ENCODE measurements at places on chromosomes 7 and 10.

GRCh38 chr7:42734568-42734967 lies 177.3 kb downstream of the C7orf25 start:
- DNase-seq: no peak

DNA sequence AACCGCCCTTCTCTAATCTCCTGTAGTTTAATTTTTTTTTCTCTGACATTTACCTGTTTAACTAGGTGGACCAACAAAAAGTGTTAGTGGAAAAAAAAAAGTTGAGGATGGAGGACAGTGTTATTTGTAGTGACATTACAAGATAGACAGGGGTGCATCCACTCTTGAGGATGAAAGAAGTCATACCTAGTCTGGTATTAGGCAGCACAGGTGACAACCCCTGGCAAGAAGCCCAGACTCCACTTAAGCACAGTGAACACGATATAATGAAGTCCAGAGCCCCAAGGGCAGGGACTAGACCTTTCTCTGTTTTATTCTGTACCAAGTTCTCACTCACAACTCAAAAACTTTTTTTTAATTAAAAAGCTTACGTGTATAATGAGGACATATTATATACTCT lies 268.4 kb downstream of the GPR37 start:
- no peak for DNase-seq

DNA sequence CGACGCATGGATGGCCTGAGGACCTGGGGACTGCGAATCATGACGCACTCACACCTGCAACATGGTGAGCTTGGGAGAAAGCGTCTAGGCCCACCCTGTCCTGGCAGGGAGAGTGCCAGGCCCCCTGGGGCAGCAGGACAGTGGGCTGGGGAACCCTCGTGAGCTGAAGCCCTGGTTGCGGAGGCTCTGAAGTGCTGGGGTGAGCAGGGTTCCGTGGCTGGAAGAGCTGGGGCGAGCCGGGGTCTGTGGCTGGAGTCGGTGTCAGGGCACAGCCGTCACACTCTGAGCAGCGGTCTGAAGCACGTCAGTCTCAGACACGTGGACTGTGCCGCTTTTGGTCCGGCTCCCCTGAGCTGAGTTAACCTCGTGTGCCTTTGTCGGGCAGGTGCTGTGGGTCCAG lies 4.7 kb downstream of the SUN1 start:
- no peak for DNase-seq

- no peak for DNase-seq
Measured at GRCh38 chr10:80540981-80541750, 3.5 kb downstream of the SH2D4B start.

- no peak for DNase-seq
Measured at GRCh38 chr10:121927318-121927840, 452 bp downstream of the ATE1 start.

DNA sequence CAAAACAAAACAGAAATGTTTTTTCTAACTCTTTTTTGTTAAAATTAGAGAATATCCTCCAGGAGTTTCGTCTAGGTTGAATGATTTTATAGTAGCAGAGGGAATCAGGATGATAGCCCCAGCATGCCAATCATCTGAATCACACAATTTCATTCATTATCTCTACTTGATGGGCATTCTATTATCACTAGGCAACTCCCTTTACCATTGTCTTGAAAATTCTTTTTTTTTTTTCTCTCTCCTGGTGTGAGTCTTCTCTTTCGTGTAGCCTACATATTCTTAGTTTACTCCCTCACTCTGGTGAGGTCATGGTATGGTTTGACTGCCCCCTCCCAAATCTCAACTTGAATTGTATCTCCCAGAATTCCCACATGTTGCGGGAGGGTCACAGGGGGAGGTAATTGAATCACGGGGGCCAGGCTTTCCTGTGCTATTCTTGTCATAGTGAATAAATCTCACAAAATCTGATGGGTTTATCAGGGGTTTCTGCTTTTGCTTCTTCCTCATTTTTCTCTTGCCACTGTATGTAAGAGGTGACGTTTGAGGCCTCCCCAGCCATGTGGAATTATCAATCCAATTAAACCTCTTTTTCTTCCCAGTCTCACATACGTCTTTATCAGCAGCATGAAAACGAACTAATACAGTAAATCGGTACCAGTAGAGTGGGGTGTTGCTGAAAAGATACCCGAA lies 105.0 kb downstream of the OTUD1 start:
- DNase-seq: no peak

DNA sequence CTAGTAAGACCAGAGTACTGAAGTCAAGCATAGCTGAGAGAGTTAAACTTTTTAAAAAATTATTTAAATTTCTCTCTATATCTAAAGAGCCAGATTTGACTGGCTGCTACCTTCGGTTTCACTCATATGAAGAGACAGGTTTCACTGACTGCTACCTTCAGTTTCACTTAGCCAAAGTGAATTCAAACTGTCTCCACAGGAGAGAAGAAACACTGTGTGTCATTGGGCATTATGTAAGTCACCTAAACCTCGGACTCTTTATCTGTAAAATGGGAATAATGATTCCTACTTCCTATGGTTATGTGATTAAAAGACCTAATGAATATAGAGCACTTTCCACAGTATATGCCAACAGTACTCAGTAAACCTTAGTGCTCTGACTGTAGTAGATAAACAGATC lies 41.6 kb upstream of the MET start:
- no peak for DNase-seq

DNA sequence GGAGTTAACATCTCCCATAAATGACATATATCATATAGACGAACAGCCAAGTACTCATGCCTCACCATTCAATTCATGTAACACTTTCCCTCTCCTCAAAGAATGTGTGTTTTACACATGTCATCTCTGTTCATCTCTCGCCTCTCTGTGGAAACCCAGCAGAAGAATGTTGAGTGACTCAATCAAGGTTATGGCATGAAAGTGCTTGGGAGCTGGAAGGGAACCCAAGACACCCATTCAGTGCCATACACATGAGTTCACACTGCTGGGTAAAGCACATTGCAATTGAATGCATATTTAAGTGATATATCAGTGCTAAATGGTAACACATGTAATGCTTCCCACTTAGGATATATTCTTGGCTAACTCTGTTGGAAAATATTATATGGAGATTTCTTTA lies 322.9 kb downstream of the PTEN start:
- no peak for DNase-seq

DNA sequence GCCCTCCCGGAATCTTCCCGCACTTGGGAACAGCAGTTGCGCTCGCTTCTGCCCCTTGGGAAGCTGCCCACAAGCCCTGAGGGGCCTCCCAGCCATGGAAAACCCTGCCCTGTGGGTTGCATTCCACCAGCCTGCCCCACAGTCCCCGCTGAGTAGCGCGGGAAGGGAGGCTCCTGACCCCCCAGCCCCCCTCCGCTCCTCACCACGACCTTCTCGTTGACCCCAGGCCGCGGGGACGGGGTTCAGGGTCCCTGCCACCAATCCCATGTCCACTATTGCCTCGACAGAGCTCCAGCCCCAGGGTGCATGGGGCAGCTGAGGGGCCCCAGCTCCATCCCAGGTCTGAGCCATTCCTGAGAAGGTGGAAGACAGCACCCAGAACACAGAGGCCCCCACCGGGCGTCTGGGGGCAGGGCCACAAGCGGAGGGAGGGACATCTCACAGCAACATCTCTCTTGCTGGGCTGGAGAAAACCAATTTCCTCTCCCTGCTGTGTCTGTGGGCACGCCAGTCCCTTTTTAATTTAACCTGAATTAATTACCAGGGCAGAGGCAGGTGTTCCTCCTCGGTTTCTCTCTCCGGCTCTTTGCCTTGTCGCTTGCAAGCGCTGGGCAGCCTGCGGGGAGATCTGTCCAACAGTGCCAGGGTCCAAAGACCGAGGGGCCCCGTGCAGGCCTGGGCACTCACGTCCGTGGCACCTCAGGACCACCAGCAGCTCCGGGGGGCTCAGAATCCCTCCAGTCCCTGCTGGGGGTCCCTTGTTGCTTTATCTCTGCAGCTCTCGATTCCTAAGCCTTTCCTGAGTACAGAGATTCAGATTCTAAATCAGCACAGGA lies 57.9 kb downstream of the FOXL3 start:
- DNase-seq: no peak

DNA sequence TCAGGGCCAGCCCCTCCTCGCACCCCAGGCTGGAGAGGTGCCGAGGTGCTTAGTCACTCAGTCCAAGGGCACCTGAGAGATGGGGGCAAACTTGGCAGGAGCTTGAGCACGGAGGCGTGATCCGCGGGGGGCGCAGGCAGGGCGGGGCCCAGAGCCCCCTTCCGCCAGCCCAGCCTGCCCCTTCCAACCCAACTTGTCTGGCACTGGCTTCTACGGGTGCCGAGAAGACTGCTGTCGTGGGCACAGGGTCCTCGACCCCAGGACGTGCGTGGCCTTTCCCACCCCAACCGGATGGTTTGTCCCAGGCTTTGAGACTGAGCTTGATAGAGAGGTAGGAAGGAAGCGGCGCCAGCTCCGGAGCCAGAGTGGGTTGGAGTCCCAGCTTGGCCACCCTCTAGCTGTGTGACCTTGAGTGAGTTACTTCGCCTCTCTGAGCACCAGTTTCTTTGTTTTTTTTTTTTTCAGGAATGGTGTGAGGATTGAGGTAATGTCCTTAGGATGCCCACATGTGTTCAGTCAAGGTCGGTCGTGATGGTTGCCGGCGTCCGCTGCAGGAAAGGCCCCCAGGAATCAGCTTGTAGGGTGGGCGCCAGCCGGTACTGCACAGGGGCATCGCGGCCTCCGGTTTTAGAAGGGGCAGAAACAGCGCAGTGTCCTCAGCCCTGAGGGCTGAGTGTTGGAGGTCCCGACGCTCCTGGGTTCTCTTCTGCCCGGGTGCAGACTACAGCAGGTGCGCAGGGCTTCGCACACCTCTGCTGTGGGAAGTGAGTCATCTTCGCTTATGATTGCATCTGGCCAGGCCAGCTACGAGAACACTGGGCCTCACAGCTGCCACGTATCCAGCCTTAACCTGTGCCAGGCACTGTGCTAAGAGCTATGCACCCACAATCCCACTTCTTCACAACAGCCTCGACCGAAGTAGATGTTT lies 28.6 kb upstream of the VAX1 start:
- DNase-seq: no peak

- no peak for DNase-seq
Measured at GRCh38 chr7:5615190-5616070, 166.0 kb downstream of the RNF216 start.

DNA sequence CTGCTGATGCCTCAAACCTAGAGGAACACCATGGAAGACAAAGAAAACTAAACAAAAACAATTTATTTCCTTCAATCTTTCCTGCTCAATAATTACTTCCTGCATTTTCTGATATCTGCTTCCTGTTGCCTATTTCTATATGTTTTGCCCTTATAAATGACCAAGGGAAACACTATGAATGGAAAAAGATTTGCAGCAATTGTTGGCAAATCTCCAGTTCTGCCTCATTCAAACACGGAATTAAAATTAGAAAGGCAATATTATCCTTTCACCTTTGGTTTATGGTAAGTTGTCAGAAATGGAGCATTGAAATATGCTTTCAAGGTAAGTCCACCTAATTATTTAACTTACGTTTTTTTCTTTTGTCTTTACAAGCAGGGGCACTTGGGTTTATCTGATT lies 552.2 kb upstream of the ANKRD30A start:
- DNase-seq: no peak

DNA sequence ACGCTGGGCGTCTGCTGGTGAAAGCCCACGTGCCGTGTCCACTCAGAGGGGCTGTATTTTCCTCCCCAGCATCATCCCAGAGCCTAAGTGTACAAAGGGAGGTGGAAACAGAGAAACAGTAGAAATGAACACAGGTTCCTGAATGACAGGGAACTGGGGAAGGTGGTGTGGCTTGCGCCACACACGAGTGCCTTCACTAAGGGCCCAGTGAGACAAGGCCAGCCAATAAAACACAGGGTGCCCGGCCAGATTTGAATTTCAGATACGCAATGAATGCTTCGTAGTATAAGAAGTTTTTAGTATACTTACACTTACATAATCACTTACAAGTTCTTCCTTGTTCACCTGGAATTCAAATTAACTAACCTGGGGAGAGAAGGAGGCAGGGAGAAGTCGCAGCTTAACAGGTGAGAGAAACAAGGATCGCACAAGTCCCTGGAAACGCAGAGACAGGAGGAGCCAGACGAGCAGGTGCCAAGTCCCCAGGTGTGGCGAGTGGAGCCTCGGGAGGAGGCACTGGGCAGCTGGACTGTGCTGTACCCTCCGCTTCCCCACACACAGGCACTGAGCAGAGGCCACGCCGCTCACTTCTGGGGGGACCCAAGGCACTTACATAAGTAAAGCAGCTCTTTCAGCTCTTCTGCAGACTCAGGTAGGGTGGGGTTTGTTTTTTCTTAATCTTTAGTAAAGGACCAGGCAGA lies 105.2 kb upstream of the MGMT start:
- no peak for DNase-seq

- no peak for DNase-seq
Measured at GRCh38 chr7:35260246-35260645, 6.3 kb upstream of the TBX20 start.

DNA sequence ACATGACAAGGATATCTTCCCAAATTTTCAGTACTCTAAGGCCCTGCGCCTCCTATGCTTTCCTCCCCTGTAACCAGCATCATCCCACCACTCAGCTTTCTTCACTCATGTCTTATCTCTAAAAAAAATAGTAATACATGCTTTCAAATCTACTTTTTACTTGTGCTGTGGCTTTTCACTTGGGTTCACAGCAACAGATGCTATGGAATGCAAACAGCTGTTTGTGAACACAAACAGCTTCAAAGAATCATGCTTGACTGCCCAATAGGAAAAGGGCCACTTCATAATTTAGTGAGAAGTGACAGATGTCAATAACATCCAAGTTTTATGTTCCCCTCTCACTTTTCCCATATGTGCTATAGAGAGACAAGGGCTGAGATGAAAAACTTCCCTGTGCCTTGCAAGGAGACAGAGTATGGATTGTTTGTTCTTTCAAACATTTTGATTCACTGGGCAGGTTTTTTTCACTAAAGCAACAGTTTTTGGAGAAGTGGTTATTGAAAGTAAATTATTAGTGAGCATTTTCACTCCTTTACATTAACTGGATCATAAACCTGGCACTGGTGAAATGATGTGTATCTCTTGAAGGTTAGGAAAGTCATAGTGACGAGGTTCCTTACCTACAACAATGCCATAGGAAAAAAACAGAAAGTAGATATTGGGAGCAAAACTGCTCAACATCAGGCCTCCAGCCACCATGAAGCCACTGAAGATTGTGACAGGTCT lies 37.3 kb downstream of the SLC16A9 start:
- DNase-seq: no peak
